Stimulated activated CD8-positive, alpha-beta memory T cell treated with anti-CD3 and anti-CD28 coated beads, Interleukin-15, amount 100 ng/mL, for 4 hours (primary cell): ENCODE measurements at places on chromosomes 4 and X.

DNA sequence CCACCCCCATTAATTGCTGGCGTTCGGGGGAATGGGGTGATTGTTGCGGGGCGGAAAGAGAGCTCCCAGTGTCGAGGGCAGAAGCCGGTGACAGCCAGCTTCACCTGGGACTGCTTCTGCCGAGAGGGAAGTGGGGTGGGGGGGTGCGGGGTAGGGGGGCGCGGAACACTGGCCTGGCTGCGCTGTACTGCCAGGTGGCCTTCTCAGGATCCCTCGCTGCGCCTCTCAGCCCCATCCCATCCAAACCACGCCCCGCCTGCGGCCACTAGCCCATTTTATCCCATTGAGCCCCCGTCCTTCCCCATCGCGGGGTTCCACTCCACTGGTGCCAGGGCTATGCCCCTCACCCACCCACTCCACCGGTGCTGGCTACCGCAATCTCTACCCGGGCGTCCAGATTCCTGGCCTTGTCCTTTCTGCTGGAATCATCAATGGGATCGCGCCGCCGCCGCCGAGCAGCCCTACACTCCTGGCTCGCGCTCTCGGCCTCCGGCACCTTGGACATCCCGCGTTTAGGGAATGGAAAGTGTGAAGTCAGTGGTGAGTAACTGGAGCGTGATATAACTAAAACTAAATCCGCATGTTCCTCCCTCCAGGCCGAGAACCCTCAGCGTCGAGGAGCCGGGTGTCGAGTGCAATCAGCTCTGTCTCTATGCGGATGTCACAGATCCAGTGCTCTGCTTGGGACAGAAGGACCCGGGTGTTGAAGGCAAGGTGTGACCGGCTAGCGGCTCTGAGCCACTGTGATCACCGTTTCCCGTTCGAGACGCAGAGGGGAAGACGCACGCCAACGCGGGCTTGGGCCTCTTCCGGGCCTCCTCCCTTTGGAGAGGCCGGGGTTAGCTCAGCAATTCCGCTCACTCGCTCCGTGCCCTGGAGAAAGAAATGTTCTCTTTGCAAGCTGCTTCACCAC, 20.5 kb downstream of the NKX3-2 start:
- DNase-seq = no peak

GRCh38 chr4:24683116-24683515, 98.8 kb upstream of the DHX15 start:
- DNase-seq = no peak

DNA sequence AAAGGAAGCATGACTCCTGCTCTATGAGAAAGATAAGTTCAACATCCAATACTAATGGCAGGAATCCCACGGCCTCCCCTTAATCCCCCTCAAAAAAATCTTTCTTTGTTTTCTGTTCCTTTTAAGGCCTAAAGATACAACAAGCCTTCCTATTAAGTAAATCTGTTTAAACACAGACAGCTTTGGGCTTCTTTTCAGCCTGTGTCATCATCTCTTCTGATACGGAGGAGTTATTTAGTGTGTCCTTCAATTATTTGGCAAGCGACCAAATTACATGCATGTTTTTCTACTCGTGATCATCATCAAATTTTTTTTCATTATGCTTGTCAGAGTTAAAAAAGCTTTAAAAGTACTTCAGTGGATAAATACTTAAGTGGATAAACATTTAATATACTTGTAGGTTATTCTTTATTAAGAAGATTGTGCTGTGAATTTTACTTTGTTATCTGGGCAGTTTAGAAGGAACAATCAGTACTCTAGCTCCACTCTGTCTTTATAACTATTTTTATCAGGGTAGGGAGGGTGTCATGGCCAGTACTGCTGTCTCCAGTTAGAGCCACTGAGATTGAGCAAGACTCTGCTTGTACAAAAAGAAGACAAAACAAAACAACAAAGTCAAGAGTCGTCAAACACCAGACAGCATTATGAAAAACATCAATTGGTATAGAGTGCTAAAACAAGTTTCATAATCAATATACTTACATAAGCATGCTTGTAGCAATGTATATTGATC, 210.7 kb downstream of the PRR32 start:
- DNase-seq = no peak

GRCh38 chr4:164748375-164748774, 5.6 kb upstream of the SMIM31 start:
- DNase-seq = no peak

- no peak for DNase-seq
Observed at GRCh38 chrX:78527818-78528217, 131.3 kb downstream of the RTL3 start.

GRCh38 chr4:57501720-57502119, 391.5 kb upstream of the IGFBP7 start:
- DNase-seq = no peak

DNA sequence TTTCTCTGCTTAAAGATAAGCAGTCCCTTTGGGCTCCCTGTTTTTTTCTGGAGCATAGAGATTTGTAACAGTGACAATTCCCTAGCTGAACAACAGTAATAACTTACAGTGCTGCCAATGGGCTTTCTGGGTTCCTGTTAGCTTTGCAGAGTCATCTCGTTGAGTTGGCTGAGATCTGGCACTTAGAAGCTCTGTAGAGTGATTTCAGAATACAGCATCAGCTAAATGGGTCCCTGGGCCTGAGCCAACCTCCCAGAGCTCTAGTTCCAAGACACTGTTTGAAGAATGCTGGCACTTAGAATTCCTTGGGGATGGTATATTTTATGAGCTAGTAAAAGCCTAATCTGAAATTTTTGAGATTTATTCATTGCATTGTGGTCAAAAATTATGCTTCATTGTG, 43.5 kb upstream of the SERTM2 start:
- DNase-seq = no peak

DNA sequence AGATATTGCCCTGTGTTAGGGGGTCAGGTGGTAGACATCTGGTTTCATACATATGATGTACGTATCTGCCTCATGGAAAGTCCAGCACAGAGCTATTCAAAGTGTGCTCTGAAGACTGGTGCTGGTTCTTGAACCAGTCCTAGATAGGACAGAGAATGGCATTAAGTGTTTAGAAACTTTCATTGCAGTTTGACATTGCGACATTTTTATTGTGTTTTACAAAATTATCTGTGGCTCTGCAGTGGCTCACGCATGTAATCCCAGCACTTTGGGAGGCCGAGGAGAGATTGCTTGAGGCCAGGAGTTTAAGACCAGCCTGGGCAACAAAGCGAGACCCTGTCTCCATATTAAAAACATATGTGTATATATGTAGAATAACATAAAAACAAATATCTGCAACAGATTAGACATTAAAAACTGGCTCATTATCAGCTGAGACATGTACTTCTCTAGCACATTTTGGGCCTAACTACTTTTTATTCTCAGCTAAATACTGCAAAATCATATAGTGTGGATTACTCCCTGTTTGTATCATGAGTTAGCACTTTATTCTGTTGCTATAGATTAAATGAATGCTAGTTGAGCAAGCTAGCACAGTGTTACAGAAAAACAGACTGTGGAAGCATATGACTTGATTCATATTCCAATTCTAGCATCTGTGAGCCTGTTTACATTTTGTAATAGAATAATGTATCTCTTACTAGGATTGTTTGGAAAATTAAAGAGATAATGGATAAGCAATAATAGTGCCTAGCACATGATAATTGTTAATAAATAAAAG, 57.1 kb downstream of the USP9X start:
- no peak for DNase-seq

- no peak for DNase-seq
Observed at GRCh38 chr4:54482529-54483200, 175.1 kb upstream of the KIT start.

- DNase-seq = no peak
Observed at GRCh38 chr4:116122124-116122523, 963.3 kb downstream of the TRAM1L1 start.
